ENCODE measurements at places on chromosomes 12 and 14.

- no peak for DNase-seq
These were observed 1.5 kb upstream of the HOTAIR start for GRCh38 chr12:53976172-53976822.

GRCh38 chr12:92412856-92413255 lies 267.2 kb upstream of the BTG1 start:
- DNase-seq, result no peak

- DNase-seq, result peak; percentile 8
These were observed at the start of gene MAP1LC3B2 for GRCh38 chr12:116559162-116559935. Gene MAP1LC3B2, plus strand, starts transcription at chr12:116559381. Its CDS starts 16,562 bp downstream, at chr12:116575943.

DNA sequence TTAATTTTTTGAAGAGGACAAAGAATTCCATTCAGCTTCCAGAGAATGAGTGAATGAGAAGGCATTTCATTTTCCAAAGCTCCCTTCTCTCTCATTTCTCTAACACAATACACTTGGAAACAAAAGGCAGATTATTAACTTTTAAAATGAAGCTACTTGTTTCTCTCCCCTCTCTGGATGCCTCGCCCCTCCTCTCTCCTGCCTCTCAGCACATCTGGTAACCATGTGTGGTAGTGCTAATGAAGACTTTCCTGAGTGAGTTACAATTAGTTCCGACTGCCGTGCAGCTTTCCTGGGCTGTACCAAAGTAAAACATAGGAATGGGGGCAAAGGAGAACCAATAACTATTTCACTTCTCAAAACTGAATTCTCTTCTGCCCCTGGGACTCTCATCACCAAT lies 84.7 kb upstream of the SOX5 start:
- DNase-seq, result no peak

GRCh38 chr12:48750215-48750614 lies 33.7 kb upstream of the CCNT1 start:
- no peak for DNase-seq

GRCh38 chr14:48792376-48793024 lies 793.7 kb downstream of the RPS29 start:
- DNase-seq, result no peak

DNA sequence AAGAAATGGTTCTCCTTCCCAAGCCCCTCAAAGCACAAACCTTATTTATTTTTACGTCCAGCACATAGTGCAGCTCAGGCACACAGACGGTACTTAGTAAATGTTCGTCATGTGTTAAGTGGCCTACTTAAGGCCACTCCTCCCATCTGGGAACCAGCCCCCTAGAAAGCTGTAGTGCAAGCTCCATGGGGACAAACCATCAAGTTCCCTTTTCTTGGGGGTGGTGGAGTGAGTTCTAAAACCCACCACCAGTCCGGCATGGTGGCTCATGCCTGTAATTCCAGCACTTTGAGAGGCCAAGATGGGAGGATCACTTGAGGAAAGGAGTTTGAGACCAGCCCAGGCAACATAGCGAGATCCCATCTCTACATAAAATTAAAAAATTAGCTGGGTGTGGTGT lies 49.4 kb downstream of the PITPNM2 start:
- DNase-seq, result no peak

GRCh38 chr12:132511516-132512196 lies 21.7 kb downstream of the FBRSL1 start:
- no peak for DNase-seq

DNA sequence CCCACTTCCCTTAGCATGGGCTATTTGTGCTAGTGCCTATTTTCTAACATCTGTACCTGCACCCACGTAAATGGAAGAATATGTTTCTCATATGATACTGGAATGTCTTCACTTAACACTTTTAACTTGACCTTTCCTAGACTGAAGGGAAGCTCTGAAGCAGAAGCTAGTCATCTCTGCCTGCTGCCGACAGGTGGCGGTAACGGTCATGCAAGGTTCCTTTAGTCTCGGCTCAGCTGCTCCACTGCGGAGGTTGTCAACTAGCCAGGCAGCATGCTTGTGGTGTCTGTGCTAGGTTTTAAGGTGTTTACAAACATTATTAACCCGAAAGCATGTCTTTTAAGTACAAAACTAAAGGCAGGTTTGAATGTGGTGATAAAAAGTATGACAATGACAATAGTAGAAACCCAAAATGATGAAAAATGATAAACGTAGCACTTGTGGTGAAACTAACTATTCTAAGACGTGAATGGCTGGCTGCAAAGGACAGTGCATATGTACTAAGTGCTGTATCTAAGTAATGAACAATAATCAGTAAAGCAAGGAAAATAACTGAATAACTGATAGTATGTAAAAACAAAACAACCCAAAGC lies 117.2 kb downstream of the GRIN2B start:
- peak; percentile 54 for DNase-seq

- peak; percentile 45 for DNase-seq
These were observed 302 bp downstream of the CCDC38 start for GRCh38 chr12:95942101-95942523.

DNA sequence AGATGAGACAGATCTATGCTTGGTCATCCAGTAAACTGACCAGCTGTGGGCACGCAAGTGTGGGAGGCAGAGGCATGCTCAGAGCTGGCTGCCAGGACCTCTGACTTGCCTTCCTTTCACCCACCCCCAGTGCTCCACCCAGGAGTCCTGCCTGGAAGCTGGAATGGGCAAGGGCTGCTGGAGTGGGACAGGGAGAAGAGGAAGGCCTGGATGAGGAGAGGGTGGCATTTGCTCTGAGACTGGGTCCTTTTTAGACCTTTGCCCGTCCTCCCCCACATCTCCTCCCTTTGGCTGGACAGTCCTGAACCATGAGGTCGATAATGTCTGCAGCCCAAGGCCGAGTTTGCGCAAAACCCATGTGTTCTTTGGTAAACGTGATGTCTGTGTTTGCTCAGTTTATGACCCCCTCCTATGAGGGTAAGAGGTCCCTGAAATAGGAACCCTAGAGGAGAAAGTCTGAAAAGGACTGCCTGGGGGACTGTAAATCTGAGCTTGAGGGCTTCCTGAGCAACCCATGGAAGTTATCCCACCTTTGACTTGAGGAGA lies 3.8 kb upstream of the INHBE start:
- DNase-seq, result no peak

- DNase-seq, result no peak
These were observed 76.1 kb downstream of the RASSF8 start for GRCh38 chr12:26034371-26035142.

- no peak for DNase-seq
These were observed at the start of gene RFX4 for GRCh38 chr12:106582641-106583230. Gene RFX4, plus strand, starts transcription at chr12:106583004. Its CDS starts 317 bp downstream, at chr12:106583321.

DNA sequence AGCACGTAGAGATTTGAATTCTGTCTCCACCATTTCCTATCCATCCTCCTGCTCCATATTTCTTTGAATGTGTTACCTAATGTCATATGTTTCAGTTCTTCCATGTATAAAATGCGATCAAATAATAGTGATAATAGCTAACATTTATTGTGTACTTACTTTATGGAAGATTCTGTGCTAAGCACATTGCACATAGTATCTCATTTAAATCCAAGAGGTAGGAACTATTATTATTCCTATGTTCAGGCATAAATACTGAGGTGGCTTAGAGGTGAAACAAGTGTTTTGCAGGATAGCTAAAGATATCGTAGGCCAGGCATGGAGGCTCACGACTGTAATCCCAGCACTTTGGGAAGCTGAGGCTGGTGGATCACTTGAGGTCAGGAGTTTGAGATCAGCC lies 17.5 kb upstream of the AICDA start:
- no peak for DNase-seq

GRCh38 chr12:130374083-130374482 lies 36.4 kb downstream of the PIWIL1 start:
- no peak for DNase-seq

- no peak for DNase-seq
These were observed 35.9 kb downstream of the PLEKHA5 start for GRCh38 chr12:19165451-19165850.

GRCh38 chr14:45709541-45709940 lies 456.5 kb upstream of the MIS18BP1 start:
- no peak for DNase-seq

DNA sequence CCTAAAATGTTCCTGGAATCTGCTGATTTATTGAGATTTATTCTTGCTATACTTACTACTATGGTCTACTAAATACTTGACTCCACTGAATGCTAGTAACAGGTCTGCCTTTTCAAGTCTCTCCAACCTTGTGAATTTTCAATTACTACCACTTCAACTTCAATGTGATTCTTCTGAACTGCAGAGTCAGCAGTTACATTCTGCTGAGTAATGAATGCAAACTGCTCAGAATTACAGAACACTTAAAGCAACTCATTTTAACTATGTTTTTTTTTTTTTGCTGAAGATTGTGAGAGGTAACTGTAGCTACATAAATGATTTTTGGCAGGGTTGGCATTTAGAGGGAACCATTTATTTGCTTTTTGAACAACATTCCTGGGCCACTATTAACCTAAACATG lies 41.8 kb downstream of the ARF6 start:
- no peak for DNase-seq

DNA sequence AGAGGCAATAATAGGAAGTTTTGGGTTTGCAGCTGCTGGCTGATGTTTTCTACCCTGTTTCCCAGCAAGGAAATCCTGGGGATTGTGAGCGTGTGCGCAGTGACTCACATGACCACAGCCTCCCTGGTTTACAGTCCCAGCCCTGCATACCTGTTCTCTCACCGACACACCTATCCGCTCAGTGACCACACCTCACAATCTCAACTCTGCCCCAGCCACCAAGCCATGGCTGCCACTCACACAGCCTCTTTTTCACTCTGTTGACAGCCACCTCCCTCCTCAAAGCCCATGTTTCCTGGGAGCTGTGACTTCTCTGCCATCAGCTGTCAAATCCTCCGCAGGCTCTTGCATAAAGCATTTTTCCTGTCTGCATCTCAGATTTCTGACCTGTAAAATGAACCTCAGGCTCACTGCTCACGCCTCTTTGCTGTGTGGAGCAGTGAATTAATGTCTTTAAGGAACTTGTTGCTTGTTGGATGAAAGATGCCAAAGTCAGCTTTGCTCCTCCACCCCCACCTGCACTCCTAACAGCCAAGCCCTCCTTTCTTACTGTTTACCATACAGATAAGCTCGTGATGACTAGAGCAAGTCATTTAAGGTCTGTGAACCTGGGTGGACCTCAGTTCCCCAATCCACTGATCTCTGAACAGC lies 43.5 kb downstream of the B4GALNT3 start:
- no peak for DNase-seq

DNA sequence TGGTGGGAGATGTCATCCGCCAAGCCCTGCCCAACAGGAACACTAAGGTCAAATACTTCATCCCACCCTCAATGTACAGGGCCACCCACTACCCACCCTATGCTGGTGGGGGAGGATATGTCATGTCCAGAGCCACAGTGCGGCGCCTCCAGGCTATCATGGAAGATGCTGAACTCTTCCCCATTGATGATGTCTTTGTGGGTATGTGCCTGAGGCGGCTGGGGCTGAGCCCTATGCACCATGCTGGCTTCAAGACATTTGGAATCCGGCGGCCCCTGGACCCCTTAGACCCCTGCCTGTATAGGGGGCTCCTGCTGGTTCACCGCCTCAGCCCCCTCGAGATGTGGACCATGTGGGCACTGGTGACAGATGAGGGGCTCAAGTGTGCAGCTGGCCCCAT lies 3.5 kb downstream of the B3GNT4 start:
- no peak for DNase-seq

All from SHP77 (cell line).